ENCODE measurements at places on chromosomes 5 and 9.

- no peak for DNase-seq
Observed at GRCh38 chr5:60959156-60959555, 14.2 kb downstream of the NDUFAF2 start.

DNA sequence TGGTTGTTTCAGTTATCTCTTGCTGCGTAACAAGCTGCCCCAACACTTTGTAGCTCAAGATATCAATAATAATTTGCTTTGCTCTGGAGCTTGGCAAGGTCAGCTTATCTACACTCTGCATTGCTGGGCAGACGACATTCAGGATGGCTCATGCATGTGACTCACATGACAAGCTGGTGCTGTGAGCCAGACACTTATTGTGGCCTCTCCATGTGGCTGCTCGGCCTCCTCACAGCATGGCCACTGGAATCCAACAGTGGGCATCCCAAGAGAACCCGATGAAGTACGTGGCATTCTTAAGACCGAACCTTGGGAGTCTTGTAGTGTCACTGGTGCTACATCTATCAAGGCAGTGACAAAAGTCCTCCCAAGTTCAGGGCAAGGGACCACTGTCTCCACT is 94.2 kb upstream of the MVB12B start:
- no peak for DNase-seq

GRCh38 chr5:59769832-59770231 is 123.7 kb downstream of the PDE4D start:
- DNase-seq: no peak

- no peak for DNase-seq
Observed at GRCh38 chr5:168327994-168328393, 36.5 kb downstream of the WWC1 start.
